ENCODE measurements at places on chromosomes 12 and 14.

DNA sequence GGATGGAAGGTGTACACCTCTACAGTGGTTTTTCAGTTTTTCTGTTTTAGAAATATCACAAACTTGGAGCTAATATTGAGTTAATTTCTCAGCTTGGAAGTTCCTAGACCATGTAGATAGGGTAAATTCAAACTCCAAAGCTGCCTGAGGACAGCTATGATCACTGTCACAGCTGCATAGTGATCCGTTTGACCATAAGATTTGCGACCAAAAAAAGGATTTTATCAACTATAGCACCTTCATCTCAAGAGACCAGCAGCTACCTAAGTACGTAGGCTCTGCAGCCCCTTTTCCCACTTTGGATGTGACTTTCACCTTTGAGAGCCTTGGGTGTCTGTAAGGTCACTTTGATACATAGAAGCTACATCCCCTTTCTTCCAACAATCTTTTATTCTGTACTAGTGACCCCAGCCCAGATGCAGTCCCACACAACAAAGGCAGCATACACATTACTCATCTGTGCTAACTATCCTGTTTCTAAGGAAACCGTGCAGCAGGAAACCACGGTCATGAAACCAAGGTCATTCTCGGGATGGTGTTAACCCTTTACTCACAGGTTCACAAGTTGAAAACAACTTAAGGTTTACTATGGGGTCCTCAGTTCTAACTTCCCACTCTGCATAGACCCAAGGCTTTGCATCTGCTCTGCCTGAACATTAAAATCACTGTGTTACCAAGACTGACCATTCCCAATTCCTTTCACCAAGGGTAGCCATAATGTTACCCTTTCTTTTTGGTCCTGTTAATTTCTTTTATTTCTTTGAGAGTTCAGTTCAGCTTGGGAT is 75.4 kb downstream of the IFT81 start:
- DNase-seq: no peak

DNA sequence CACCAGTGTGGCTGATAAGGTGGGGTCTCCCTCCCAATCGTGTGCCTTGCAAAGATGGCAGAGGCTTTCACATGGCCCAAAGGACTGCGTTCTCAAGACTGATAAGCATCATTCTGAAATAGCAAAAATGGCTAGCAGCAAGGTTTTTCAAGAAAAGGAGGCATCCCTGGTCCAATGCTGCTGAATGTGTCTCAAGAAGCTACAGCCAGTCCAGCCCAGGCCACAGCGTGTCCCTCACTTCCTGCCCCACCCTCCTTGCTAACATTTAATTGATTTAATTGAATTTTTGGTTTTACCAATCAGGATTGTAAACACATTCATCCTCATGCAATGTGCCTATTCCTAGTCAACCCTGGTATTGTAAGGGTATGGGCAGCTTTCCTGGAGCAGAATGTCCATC is 55.9 kb downstream of the C14orf132 start:
- no peak for DNase-seq

GRCh38 chr12:32440120-32440865 is 40.9 kb downstream of the FGD4 start:
- no peak for DNase-seq

GRCh38 chr12:119206348-119207062 is 27.8 kb downstream of the HSPB8 start:
- DNase-seq: no peak

- DNase-seq: no peak
These were observed 57.9 kb downstream of the GNS start for GRCh38 chr12:64701283-64701682.

DNA sequence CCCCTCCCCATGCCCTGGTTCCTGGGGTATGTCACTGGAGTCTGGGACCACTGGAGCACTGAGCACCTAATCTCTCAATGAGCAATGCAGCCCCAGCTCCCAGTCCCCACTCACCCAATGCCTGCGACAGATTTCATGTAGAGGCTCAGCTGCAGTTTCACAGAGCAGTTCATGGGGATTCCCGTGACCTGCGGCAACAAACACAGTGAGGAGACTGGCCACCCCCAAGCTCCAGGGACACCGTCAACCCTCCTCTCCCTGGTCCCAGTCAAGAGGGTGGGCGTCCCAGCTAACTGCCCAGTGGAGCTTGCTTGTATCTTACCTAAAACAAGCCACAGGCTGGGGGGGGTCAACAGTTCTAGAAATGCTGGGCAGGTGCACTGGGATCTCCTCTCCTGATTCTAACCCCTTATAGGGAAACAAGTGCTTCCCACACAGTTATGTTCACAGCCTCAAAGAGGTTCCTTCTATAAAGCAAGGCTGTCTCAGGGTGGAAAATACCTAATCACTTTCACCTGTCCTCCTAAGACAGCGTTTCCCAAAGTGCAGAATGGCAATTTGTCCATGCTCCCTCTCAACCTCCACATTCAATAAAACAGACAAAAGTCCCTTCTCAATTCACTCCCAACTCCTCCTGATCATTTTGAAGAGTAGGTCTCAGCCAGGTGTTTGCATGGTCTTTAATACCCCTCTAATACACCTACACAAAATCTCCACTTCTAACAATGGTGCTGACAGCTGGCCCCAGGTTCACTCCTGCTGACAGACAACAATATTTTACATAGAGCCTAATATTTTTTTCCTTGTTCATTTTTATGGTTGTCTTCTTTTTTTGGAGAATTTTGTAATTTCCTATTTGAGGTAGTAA is 68.3 kb downstream of the SCARB1 start:
- DNase-seq: no peak

DNA sequence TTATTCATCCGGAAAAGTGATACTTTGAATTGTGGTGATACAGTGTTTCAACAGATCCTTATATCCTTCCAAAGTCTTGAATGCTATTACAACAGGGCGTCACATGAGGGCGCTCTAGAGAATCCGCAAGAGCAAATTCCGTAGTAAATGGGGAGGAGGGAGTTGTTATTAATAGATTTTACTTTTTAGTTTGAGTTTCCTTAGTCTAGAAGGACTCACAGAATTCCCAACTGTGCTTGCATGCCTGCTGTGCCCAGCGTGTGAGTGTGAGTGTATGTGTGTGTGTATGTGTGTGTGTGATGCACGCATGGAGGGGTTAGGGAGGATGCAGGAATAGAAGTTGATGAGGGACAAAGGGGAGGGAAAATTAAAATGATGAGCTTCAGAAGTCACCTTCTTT is 375.3 kb downstream of the C12orf75 start:
- DNase-seq: no peak

- peak; percentile 38 for DNase-seq
These were observed 19.7 kb downstream of the PLEKHG3 start for GRCh38 chr14:64723691-64724577.

GRCh38 chr12:127655691-127656090 is 611.3 kb upstream of the TMEM132C start:
- DNase-seq: no peak

DNA sequence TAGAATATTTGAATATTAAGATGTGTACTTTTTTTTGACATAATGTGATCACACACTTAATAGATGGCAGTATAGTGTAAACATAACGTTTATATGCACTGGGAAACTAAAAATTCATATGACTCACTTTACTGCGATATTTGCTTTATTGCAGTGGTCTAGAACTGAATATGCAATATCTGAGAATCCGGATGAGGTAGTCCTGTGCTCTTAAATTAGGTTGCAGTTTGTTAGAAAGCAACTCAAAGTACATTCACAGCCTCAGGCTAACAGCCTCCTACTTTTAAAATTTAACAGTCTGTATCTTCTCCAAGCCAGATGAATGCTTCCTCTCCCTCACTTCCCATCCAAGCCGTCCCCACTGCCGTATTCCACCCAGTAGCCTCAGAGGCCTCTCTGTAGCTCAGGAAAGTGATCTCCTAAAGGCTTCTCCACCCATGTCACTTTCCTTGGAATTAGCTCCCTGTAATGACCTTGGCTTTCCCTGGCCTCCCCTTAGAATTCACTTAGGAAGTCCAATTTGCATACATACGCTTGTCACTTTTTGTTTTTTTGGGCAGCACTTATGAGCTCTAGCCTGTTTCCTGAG is 43.7 kb downstream of the TESPA1 start:
- DNase-seq: no peak

GRCh38 chr14:28785096-28785952 is 18.7 kb downstream of the FOXG1 start:
- no peak for DNase-seq

DNA sequence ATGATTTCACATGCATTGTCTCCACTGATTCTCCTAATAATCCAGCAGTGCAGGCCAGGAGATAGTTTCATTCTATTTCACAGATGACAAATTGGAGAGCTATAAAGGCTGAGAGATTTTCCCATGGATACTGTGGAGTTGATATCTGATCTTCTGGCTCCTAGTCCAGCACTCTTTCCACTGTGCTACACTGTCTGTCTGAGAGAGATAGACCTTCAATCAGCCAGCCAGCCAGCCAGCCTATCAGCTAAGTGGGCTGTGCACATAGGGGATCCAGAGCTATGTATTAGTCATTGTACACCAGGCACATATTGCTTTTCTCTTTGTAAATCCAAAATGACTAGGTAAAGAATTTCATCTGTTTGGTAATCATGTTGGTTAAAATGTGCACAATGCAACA is 91.8 kb upstream of the ATP2B1 start:
- no peak for DNase-seq

DNA sequence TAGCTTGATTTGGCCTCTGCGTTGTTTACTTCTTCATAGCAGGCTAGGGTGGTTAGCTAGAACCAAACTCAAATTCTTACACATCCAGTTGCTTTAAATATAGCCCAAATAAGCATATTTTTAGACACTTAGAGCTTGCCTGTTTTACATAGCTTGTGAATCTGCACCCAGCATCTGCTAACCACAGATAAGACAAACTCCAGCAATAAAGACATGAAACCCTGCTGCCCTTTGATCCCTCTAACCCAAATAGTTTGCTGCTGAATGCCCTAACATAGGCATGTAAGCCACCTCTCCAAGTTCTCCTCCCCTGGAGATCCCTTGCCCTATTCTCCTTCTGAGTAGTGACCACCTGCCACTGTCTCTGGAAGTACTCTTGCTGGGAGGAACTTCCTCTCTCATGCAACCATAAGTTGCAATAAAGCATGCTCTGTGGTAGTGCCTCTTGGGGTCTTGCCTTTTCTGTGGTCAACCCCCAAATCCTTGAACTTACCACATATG is 185.6 kb downstream of the TMEM117 start:
- DNase-seq: no peak

DNA sequence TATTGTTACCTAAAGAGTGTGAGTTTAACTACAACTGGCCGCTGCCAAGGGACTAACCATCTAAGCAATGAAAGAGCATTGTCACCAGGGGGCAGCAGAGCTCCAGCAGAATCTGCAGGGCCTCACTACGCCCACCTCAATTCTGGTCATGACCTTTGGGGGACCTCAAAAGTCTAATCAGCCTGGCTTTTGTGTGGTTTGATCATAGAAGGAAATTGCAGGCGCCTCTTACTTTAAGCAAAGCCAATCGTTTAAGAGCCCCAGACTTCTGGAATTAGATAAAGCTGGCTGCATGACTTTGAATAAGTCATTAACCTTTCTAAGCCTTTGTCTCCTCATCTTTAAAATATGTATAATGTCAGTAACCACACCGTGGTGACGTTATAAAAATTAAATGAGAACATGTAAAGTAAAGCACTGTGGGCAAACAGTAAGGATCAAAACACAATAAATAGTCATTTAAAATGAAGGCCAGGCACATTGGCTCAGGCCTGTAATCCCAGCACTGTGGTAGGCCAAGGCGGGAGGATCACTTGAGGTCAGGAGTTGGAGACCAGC is 58.6 kb downstream of the TBX3 start:
- peak; percentile 2 for DNase-seq

- DNase-seq: peak; percentile 18
These were observed 18.8 kb upstream of the KRT78 start for GRCh38 chr12:52867642-52868041.

- no peak for DNase-seq
These were observed 46.2 kb downstream of the WSCD2 start for GRCh38 chr12:108175310-108175709.

- DNase-seq: no peak
These were observed 23.3 kb downstream of the C14orf132 start for GRCh38 chr14:96062506-96062905.

- DNase-seq: no peak
These were observed 122.7 kb downstream of the C12orf42 start for GRCh38 chr12:103373088-103373523.

DNA sequence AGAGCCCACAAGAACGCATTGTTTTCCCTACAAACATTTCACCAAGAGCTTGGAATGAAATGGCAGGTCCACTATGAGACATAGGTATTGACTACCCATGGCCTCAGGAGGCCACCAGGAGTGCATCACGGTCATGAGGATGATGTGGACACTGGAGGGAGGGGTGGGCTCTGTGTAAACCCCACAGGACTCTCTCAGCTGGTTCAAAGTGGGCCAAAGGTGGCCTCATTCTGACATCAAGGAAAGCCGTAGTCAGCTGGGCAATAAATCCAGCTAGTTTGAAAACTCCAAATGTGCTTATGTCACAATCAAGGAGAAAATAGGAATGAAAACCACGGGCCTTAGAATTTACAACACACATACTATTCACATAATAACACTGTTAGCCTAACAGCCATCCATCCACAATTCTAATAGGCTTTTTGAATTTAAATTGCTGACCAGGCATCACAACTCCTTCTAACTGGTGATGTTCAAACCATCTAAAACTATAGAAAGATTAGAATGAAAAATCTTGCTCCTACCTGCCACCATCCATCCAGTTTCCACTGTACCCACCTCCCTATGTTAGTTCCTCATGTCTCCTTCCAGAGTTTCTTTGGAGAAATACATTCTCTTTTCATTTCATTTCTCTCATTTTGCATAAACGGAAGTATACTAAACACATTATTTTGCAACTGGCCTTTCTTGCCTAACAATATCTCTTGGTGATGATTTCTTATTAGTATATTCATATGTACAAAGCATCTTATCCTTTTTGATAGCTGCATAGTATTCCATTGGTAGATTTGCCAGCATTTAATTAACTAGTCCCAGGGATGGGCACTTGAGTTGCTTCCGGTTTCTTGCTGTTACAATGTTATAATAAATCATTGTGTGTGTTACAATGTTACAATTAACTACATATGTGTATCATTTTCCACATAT is 21.5 kb downstream of the CMKLR1 start:
- DNase-seq: no peak

DNA sequence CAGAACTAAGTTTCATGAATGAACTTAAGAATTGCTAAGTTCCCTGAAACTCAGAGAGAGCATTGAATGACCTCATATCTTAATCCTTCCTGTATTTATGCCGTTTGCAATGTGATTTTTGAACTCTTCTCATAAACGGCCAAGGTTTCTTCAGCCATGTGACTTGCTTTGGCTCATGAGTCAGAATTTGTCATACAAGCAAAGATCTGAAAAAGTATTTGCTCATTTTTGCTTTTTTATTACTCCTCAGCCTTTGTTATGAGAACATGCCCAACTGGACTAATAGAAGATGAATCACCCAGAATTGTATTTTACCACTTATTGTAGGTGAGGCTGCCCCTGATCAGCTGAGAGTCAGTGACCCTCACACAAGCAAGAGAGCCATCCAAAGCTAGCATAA is 693.8 kb downstream of the BCL11B start:
- no peak for DNase-seq

- no peak for DNase-seq
These were observed 170.5 kb downstream of the PIK3C2G start for GRCh38 chr12:18431771-18432170.

Data from CD4-positive, alpha-beta T cell treated with Interleukin-15 for 4 hours (primary cell).